Breast epithelium (tissue), 4 donors: ENCODE measurements at places on chromosomes 7 and 10. TPM values are rescaled to one million over a fixed set of nuclear protein-coding genes. Genes with fewer than 3 reads are reported as not detected.

DNA sequence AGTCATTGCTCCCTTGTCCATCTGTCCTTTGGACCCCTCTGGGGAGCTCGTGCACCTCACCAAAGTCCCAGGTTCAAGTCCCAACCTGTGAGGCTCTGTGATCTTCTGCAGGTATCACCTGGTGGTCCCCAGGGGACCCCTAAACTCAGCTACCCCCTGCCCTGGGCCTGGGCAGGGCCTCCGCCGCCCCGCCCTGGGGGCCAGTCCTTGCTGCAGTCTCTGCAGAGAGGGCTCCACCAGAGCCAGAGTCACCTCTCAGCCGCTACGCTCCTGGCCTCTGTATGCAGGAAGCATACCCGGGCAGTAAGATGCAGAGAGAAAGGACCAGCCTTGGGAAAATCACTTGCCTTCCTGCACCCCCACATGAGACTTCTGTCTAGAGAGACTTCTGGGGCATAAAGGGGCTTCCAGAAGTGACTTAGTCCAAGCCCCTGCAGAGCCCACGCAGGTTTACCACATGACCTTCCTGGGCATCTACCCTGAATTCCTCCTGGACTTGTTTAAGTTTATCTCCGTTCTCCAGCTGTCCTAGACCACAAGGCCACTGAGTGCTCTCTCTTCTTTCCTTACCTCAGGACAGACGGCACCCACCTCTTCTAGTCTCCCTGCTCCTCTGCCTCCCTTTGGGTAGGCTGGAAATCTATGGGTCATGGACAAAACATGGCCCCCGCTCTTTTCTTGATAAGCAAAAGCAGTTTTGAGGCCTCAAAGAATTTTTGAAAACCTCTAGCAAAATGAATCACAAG, 21.2 kb downstream of the CALML5 start:
- no peaks in the 10 kb centered on the region for H3K27me3 ChIP-seq
- H3K4me3 ChIP-seq: no peak overlapping the region
- no peak overlapping the region for H3K27ac ChIP-seq
- no peak for DNase-seq
- H3K36me3 ChIP-seq: no peaks in the 10 kb centered on the region
- H3K4me1 ChIP-seq: no peaks in the 10 kb centered on the region

- H3K4me3 ChIP-seq: no peak overlapping the region
- no peaks in the 10 kb centered on the region for H3K36me3 ChIP-seq
- no peak overlapping the region for H3K27ac ChIP-seq
- no peaks in the 10 kb centered on the region for H3K27me3 ChIP-seq
- H3K4me1 ChIP-seq: no peaks in the 10 kb centered on the region
- no peak for DNase-seq
Observed at GRCh38 chr10:101960879-101961395, 95.0 kb downstream of the ARMH3 start.

DNA sequence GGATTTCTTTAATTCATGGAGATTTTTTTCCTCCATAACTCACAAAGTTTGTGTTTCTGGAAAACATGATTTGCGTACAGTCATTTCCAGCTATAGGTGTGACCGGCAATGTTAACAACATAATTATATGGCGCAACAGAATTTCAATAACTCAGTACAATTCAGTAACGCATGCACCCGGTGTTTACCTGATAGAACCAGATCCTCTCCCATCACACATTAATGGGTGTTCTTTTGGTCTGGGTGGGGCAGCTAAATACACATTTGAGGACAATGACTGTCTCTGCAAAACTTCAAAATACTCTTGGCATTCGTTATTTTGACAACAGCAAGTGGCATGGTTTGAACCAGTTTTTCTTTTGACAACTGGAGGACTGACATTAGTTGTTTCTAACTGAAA, 102.3 kb downstream of the KLF6 start:
- no peaks in the 10 kb centered on the region for H3K27me3 ChIP-seq
- DNase-seq: no peak
- H3K36me3 ChIP-seq: no peaks in the 10 kb centered on the region
- H3K27ac ChIP-seq: no peak overlapping the region

- peaks cover 3% of the 10 kb centered on the region for H3K27me3 ChIP-seq
- peak overlapping the region; percentile 85 for H3K4me3 ChIP-seq
- no peaks in the 10 kb centered on the region for H3K36me3 ChIP-seq
Observed at GRCh38 chr7:27161721-27162560, 3.4 kb downstream of the HOXA9 start.

DNA sequence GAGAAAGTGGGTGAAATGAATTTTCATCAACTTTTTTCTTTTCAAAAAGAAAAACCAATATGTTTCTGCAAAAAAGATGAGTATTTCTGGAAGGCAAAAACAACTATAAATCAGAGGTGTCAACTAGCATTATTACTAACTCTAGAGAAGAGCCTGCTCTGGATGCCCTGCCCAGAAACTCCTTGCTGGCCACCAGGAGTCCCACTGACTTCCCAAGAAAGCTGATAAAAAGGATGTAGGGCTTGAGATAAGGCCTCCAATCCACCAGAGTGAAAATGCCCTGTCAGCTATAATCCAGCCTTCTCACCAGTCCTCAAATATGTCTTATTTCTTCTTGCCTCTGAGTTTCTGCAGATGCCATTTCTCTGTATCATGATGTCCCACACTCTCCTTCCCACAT, 16.7 kb upstream of the FZD1 start:
- no peak overlapping the region for H3K27ac ChIP-seq
- no peaks in the 10 kb centered on the region for H3K4me1 ChIP-seq
- no peaks in the 10 kb centered on the region for H3K36me3 ChIP-seq
- H3K4me3 ChIP-seq: no peak overlapping the region

The BLOC1S2 gene
- 26.5 TPM for total RNA-seq

The ARHGEF5 gene
- 71.7 TPM for total RNA-seq

The SPAM1 gene
- not detected for total RNA-seq

The GJD4 gene
- not detected for total RNA-seq

The CHAT gene
- not detected for total RNA-seq

The KLLN gene
- total RNA-seq: 1.1 TPM

The FRAT1 gene
- total RNA-seq: 3.6 TPM
